ENCODE measurements at places on chromosomes 16 and 17.

- no peak for DNase-seq
These were observed 59.2 kb downstream of the ANKRD11 start for GRCh38 chr16:89431158-89431584.

- no peak for DNase-seq
These were observed 190.6 kb downstream of the SEC14L1 start for GRCh38 chr17:77331301-77331864.

DNA sequence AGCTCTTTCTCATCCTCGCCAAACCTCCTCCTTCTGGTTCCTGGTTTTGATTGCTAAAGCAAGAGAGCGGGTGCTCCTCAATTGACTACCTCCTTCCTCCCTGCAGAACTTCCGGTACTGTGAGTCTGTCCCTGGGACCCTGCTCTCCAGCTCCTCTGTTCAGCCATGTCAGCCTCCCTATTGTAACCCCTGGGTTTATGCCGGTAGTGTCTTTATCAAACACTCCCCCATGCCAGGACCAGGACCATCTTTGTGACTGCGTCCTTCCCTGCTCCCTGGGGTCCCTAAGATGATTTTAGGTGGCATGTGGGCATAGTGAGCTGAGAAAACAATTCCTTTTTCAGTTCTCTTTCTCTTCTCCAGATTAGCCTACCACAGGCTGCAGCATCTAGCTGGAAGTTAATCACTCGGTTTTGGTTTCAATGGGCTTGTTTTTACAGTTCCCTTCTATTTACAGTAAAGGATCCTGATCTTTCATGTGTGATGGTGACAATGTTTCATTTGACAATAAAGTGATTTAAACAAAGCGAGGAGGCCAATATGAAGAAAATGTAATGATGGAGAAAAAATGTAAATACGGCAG, 27.7 kb upstream of the IL21R start:
- no peak for DNase-seq

- no peak for DNase-seq
These were observed 99.9 kb downstream of the ASIC2 start for GRCh38 chr17:33192951-33193911.
